ENCODE measurements at places on chromosomes 1 and 21.

DNA sequence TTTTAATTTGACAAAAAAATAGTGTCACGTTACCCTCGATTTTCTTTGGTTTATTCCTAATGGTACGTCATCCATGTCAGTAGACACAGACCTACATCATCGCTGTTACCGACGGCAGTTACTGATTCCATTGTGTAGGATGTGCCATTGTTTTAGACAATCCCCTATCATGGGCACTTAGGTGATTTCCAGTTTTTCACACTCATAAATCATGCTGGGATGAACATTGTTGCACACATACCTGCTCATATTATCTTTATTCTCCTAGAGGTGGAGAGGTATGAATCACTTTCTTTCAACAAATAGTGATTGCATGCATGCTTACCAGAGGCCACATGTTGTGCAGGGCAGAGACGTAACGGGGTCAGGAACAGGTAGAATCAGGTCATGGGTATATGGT is 79.7 kb upstream of the EFHD2 start:
- no peak for DNase-seq

DNA sequence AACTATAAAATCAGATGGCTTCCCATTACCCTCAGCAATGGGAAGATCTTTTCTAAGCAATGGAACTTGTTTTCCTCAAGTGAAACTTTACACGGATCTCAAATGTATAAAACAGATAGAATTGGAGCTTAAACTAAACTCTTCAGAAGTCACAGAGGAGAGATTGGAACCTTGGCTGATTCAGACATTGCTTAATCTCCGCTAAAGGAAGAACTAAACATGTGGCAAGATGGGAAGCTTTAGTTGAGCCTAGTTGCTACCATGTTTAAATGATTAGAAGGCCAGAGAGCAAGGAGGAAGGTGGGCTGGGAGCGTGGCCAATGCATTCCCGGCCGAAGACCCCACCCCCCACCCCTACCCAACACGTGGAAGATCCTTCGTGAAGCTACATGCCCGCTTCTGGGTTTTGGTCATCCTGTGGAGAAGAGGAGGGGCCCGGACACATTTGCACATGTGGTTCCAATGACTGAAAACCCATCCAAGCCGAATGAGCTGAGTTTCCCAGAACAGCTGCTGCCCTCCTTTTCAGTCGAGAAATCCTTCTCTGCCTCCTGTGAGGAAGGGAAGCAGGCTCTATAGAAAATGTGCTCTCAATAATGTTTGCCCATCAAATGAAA is 164.3 kb downstream of the MIS18A start:
- no peak for DNase-seq

- no peak for DNase-seq
Measured at GRCh38 chr1:7229696-7230631, 444.7 kb downstream of the CAMTA1 start.

DNA sequence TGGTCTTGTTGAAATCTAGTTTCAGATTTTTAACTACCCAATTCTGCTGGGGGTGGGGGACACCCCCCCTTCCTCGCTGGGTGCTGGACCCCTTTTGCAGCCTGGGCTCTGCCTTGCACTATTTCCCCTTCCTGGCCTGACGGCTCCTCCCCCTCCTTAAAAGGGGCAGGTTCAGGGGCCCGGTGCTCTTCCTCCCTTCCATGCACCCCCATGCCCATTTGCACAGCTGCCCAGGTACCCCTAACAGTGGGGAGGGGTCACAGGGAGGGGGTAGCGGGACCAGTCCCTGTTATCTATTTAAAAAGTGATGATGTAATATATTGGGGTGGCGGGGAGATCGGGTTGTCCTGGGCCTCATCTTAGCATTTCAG is 15.3 kb downstream of the ZBTB7B start:
- DNase-seq = no peak

GRCh38 chr1:232287676-232288569 is 342.0 kb downstream of the SIPA1L2 start:
- DNase-seq = no peak

DNA sequence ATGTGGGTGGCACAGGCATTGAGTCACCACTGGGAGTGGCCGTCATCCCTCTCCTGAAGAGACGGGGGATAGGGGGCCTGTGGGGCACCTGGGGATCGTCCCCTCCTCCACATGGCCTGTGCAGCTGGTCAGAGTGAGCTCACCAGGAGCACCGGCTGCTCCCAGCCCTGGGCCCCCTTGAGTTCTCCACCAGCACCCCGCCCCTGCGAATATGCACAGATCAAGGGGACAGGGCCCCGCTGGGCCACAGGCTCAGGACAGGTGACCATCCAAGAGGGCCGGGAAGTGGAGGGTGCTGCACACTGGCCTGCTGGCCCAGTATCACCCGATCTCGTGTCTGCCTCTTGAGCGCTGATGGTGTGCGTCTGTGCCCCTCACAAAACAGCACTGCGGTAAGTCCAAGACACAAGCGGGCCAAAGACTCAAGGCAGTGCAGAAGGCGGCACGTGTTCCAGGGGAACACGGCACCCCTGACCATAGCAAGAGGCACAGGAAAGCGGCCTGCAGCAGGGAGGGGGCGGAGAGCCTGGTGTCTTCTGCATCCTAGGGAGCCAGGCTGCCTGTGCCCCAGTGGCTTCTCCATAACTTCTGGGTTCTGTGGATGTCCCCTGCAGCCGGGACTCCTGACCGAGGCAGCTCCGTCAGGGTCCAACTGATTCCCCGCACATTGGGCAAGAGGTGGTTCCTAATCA is 18.1 kb upstream of the TSPEAR start:
- DNase-seq = no peak

GRCh38 chr1:73868810-73869336 is 329.1 kb downstream of the LRRIQ3 start:
- DNase-seq = no peak

- DNase-seq = no peak
Measured at GRCh38 chr1:31657972-31658510, 13.4 kb upstream of the PEF1 start.

GRCh38 chr1:167526667-167527383 is 8.5 kb upstream of the CD247 start:
- DNase-seq = no peak

DNA sequence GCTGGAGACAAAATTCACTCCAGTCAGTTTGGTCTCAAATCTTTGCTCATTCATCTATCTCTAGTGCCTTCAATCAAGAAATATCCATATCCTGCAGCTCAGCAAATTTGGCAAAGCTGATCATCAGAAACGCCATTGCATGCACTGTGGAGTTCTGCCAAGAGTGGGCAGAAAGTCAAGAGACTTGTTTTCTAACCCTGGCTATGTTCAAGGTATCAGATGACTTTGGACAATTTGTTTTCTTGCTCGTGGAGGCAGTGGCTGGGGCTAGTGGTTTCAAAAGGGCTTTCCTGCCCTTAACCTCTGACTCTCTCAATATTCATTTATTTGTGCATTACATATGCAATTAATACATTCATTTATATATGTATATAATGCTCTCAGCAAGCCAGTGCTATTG is 12.8 kb upstream of the LRRC52 start:
- no peak for DNase-seq

DNA sequence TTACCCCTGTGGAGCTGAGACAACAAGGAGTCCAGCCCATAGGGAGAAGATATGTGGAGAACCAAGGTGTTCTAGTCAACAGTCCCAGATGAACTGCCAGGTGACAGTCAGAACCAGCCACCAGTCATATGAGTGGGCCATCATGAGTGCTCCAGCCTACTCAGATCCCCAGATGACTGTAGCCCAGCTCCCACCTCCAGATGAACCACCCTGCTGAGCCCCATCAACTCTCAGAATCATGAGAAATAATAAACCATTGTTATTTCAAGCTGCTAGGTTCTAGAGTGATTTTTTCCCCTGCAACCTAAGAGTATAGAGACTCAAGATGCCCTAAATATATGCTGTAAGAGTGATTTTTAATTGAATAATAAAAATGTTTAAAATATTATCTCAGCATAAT is 444.2 kb downstream of the GPATCH2 start:
- DNase-seq = no peak

- DNase-seq = peak; percentile 15
Measured at GRCh38 chr1:152110860-152111514, 4.3 kb downstream of the TCHH start.

GRCh38 chr1:46615735-46616134 is 876 bp downstream of the MOB3C start:
- no peak for DNase-seq

DNA sequence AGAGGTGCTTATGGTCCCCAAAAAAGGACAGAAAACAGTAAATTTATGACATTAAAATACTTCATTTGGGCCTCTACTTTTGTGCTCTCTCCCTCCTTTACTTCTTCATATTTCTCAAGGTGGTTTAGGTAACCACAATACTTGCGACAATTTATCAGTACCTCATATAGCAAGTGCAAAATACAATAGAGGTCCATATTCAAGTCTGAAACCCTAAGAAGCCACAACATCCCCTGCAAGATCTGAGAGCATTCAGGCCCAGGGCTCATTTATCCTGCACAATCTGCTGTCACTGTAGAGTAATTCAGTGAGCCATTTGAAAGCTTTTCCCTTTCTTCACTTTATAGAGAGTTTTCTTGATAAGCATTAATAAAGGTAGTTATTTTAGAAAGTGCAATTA is 24.2 kb upstream of the ATP6V1G3 start:
- no peak for DNase-seq

- no peak for DNase-seq
Measured at GRCh38 chr1:157004806-157005205, 40.7 kb downstream of the ARHGEF11 start.

DNA sequence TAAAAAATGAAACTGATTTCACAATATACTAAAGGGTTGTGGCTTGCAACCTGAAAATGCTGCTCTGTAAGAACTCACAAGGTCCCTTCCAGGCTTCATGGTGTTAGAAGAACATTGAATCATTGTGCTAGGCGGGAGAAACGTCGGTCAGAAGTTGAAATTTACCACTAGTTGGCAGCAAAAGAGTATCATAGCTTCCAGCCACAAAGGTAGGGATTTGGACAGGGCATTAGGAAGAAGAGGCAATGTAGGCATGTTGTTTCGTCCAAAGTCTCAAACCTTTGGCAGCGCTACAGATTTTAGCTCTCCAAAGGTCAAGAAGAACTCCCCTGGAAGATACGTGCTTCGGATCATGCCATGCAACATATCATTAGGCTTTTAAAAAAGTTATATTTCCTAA is 62.5 kb upstream of the ZP4 start:
- peak; percentile 38 for DNase-seq

GRCh38 chr1:115182012-115182715 is 92.9 kb upstream of the TSPAN2 start:
- no peak for DNase-seq

DNA sequence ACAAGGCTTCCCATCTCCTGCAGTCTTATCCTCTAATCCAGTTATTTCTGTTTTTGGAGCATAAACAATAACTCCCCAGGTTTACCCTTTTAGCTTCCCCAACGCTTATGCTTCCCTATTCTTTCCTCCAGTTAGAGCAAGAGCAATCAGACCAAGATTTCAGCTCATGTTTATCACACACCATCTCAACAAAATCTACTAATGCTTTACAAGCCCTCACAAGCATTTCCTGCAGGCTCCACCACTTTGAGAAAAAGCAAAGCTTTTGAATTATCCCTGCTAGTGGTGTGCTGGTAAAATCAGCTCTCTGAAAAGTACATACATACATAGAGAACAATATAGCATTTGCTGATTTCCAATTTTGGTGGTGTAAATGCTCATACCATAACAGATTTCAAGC is 92.9 kb downstream of the EDEM3 start:
- no peak for DNase-seq

- DNase-seq = peak; percentile 85
Measured at GRCh38 chr1:77281491-77282186, at the start of gene AK5. TSS of gene AK5 (plus strand) at chr1:77282019. CDS start at chr1:77282314, 295 bp downstream.

- DNase-seq = no peak
Measured at GRCh38 chr1:65153635-65154034, 5.6 kb downstream of the AK4 start.

DNA sequence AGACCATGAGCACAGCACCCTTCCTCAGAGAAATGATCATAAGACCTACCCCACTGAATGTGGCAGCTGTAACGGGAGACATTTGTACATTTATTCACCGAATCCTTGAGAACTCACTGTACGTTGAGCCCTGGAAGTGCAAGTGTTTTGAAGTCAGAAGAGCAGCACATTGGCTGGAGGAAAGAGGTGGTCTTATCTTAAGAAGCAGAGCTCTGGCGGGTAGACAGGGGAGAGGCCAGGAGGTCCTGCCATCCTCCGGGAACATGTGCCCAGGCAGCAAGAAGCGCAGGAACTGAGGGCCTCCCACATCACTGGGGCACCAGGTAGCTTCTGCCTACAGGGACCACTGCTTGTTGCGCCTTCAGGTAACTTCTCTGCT is 169.2 kb upstream of the IRF2BP2 start:
- no peak for DNase-seq

GRCh38 chr1:99577313-99577712 is 68.6 kb upstream of the PALMD start:
- no peak for DNase-seq

DNA sequence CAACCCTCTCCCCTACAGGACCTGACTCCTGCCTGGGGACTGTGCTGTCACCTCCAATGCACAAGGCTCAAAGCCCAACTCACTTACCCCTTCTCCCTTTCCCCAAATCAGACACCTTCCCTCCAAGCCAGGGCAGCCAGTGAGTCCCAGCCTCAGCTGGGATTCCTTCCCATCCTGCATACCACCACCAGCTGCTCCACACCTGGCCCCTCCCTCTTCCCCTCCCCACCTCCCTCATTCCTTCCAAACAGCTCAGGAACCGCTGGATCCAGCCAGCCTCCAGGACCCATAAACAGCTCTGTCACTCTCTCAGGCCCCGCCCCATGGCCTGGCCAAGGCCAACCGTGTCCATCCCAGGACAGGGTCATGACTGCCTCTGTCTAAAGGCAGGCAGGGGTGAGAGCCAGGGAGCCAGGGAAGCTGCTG is 41.4 kb downstream of the ACOT7 start:
- peak; percentile 78 for DNase-seq

GRCh38 chr1:110508028-110508940 is 10.7 kb downstream of the KCNA10 start:
- peak; percentile 84 for DNase-seq

DNA sequence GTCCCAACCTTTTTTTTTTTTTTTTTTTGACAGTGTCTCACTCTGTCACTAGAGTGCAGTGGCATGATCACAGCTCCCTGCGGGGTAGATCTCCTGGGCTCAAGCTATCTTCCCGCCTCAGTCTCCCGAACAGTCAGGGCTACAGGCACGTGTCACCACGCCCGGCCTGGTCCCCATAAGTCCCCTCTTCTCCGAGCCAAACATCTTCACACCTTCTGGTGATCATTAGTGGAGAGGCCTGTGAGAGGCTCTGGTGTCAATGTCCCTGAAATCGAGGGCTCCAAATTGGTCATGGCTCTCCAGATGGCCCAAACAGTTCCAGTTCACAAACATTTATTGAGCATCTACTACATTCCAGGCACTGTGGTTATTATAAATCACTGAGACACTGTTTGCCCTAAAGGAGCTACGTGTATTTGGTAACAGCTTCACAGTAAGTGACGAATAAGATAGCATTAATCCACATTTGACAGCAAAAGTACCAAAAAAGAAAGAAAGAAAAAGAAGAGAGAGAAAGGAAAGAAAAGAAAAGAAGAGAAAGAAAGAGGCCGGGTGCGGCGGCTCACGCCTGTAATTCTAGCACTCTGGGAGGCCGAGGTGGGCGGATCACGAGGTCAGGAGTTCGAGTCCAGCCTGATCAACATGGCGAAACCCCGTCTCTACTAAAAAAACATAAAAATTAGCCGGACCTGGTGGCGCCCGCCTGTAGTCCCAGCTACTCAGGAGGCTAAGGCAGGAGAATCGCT is 867 bp upstream of the TIMM17A start:
- no peak for DNase-seq
